GM23338 (cell line): ENCODE measurements at places on chromosomes 12 and 14.
A peak's percentile ranks its signal among the peaks of the same experiment; 100 is the strongest.

- peak; percentile 19 for DNase-seq
These were observed 37.3 kb downstream of the MGST1 start for GRCh38 chr12:16384732-16385131.

GRCh38 chr14:68865542-68865941 lies 72.7 kb upstream of the ZFP36L1 start:
- peak; percentile 25 for DNase-seq

DNA sequence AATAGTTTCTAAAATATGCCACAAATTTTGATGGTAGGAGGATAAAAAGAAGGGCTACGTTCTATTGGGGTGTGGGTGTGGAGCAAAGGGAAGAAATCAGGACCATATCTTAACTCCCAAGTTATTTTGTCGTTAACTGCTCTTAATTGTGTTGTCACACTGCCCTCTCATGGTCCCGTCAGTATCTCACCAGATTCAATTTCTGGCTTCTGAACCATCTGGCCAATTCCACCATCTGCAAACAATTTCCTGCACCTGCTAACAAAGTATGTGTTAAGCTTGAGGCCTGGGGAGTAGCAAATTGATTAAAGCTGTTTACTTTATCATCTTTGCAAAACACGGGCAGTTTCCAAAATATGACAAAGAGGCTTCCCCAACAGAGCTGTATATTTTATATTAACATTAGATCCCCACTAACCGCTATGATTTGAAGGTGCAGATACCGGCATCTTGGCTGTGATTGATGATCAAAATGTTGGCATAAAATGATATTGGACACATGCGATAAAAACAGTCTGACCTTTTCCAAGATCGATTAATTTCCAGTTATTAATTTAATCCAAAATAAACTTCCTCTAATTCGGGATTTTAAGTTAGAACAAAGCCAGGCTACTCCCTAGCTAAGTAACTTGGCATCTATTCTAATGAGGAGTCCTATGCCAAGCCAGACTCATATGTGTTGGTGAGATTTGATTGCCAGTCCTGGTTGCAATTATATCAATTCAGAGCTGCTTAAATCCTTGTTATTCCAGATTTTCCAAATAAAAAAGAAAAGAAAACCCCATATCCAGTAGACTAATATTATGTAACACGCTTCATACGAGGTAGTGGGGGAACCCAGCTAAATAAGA lies 6.9 kb upstream of the DNM1L start:
- DNase-seq, result peak; percentile 84

DNA sequence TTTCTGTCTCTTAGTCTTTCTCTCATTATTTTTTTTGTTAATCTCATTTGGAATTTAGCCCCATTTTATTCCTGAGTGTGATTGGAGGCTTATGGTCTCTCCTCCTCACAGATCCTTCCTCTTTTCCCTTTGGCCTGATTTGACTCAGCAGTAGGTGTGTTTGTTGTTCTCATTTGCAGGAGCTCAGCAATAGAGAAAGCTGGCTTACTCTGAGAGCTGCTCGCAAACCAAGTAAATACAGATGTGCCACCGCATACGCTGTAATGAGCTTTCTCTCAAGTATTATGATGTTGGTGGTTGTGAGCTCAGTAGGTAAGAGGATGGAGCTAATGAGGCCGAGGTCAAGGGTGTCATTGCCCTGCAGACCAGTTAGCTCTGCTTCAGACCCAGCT lies 206.5 kb downstream of the ETV6 start:
- no peak for DNase-seq

DNA sequence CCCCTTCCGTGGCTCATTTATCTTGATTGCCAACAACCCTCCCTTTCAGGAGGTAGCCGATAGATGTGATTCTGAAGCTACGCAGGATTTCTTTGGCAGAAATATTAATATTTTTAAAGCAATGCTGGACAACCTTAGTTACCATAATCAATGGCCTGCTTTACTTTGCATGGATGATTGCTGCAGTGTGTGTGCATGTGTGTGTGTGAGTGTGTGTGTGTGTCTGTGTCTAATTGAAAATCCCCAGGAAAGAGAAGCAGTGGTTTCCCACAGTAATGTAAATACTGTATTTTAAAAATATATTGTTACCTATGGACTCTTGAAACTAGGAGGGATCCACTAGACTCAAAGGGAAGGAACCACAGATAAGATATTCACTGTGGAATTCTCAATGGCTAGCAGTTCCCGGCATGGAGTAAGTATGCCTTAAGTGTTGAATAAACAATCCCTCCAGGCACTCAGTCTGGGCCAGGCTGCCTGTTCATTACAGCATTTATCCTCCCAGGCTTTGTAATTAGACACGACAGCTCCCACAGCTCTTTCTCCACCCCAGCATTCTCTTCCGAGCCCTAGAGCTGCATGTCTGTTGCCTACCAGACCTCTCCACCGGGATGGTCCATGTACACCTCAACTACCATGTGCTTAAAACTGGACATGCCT lies 22.5 kb upstream of the C14orf132 start:
- no peak for DNase-seq

GRCh38 chr12:114954511-114955055 lies 270.6 kb upstream of the TBX3 start:
- DNase-seq, result no peak

- DNase-seq, result no peak
These were observed 68.6 kb downstream of the TMEM30B start for GRCh38 chr14:61212546-61212945.

- no peak for DNase-seq
These were observed 50.4 kb downstream of the LRP6 start for GRCh38 chr12:12216349-12217017.

DNA sequence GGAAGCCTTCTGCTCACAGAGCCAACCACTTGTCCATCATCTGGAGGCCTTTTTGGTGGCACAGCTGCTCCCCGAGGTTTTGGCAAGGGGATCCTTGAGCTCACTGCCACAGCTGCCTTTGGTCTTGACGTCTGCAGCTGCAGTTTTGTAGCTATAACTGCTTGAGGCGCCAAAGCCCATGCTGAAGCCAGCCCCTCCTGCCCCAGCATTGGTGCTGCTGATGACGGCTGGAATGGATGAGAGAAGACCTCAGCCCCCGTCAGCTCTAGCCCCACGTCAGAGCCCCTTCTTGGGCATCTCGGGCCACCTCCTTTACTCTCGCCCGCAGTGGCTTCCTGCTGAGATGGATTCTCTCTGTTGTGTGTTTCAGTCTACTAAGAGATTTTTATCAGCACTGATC lies 12.3 kb upstream of the KRT74 start:
- DNase-seq, result peak; percentile 11

- DNase-seq, result no peak
These were observed 336.4 kb downstream of the PCNX1 start for GRCh38 chr14:71243697-71244096.

- DNase-seq, result no peak
These were observed 90.6 kb downstream of the ACSS3 start for GRCh38 chr12:81168445-81168844.

DNA sequence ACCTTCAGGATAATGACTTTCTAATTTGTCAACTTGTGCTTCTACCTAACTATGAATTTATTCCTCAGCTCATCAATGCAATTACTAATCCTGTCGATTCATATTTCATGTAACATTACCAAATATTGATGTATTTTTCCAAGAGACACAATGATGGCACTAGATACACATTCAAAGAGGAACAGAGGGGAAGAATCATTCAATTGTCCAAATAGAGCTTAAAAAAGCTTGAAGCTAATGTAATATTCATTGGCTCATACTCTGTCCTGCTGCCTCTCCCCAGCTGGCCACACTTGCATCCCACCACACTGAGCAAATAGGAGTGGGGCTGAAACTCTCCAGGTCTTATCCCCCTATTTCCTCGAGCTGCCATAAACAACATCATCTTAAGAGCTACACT lies 9.3 kb downstream of the TESPA1 start:
- DNase-seq, result no peak

DNA sequence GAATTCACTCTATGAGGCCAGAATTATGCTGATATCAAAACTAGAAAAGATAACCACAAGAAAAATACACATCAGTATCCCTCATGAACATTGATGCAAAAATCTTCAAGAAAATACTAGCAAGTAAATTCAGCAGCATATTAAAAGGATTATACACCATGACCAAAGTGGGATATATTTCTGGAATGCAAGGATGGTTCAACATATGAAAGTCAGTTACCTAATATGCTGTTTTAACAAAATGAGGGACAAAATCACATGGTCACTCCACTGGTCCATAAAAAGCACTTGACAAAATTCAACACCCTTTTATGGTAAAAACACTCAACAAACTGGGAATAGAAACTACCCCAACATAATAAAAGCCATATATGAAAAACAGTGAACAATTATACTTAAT lies 40.3 kb downstream of the TECPR2 start:
- no peak for DNase-seq

DNA sequence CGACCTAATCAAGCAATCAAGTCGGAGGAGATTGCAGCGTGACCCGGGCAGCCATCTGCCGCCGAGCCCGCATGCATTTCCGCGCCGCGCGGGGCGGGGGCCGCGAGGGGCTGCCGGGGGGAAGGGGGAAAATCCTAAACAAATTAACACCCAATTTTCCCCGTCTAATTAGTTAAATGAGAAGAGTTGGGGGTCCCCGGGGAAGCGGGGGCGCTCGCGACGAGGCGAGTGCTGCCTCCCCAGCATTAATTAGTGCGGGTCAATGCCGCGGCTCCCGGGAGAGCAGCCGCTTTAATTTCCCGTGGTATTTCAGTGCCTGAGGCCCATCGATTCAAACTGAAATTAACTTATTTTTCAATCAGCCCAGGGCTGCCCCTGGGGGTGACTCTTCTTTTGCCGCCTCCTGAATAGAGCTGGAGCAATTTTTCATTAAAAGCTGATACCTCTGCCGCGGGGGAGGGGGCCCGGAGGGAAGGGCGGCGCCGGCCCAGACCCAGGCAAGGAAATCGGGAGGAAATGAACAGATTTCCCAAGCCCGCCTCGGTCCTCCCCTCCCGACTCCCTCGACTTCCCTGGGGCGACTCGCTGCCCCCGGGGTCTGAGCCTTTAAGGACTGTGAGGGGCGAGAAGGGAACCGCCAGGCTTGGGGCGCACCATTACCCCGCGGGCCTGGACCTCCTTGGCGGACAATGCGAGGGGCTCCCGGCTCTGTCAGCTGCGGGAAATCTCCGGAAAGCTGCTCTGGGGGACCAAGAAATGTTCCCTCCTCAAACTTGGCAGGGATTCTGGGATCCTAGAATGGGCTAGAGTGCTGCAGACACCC lies 18.9 kb downstream of the VSX2 start:
- peak; percentile 36 for DNase-seq

DNA sequence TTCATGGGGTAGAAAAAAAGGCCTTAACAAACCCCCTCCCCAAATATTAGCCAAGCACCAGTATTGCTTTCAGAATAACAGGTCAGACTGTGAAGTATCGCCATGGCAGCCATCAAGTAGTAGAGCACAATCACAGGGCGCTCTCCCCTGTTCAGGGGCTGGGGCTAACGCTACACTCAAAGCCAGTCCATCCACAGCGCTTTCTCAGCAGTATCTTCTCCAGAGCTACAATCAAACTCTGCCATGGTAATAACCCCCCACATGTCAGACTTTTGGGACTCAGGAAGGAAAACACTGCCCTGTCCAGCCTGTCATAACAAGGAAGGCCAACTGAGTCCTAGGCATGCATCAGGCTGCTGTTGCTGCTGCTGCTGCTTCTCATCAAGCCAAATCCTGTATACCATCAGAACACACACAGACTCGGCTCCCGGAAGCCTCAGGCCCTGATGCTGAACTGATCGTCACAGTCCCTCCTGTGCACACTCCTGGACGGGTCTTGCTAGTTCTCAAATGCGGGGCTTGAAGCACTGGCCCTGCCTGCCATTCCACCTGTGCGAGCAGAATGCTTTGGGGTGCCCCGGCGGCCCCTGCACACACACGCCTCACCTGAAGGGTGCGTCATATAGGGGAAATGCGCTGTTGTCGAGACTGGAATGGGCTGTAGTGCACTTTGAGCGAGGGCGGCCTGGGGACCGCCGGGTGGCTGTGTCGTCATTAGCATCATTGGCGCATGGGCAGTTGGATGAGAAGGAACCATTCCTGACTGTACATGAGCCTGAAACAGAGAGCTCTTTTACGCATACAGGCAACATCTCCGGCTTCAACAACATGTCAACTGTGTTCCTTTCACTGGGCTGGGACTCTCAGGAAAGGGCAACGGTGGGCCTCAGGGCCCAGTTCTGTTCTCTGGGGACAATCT lies 47.6 kb downstream of the SH2B3 start:
- peak; percentile 27 for DNase-seq

GRCh38 chr14:67424539-67424938 lies 12.6 kb upstream of the PLEK2 start:
- no peak for DNase-seq

GRCh38 chr12:101750152-101750551 lies 10.9 kb upstream of the SYCP3 start:
- no peak for DNase-seq

DNA sequence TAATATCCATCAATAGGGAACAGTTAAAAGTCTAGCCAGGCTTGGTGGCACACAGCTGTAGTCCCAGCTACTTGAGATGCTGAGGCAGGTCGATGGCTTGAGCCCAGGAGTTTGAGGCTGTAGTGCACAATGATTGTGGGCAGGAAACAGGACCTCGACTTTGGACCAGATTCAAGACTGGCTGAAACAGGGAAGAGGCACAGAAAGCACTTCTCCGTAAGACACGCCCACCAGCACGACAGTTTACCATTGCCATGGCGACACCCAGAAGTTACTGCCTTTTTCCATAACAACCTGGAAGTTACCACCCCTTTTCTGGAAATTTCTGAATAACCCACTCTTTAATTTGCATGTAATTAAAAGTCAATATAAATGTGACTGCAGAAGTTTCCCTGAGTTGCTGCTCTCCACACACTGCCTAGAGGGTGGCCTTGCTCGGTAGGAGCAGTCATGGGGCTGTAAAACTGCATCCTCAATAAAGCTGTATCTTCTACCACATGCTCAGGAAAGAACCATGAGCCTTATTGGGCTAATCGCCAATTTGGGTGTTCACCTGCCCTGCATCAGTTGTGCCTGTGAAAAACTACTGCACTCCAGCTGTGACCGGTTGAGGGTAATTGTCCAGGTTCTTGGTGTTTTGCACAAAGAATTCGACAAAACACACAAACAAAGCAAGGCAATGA lies 4.6 kb upstream of the LRRC23 start:
- peak; percentile 70 for DNase-seq

- DNase-seq, result no peak
These were observed 73.4 kb downstream of the GAS2L3 start for GRCh38 chr12:100646896-100647295.

DNA sequence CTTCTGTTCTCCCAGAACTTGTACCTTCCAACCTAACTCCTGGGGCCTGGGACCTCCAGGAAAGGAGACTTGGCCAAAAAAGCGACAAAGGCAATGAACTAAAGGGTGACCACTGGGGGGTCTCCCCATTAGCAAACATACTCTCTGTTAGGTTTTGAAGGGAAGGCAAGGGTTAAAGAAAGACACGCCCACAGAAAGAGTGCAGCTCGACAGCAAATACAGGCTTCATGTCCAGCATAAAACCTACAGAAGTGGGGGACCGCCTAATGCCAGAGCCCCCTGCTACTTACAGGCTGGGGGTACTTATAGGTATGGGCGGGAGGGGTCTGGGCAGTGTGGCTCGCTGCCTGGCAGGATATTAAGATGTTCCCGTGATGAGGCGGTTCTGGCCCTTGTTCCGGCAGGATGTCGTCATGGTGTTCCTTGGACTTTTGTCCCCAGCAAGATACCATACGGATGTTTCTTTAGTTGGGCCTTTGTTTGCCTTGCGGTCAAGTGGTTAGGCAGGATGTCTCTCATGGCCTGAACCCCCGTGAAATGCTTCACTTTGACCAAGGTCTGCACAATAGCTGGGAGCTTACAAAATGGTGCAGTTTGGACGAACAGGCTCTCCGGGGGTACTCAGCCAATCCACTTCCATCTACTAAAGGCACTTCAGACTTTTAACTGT lies 53.4 kb downstream of the PRMT8 start:
- no peak for DNase-seq

- DNase-seq, result peak; percentile 84
These were observed at the start of gene BTBD6 for GRCh38 chr14:105248368-105249181. TSS of gene BTBD6 (plus strand) at chr14:105248533. CDS start at chr14:105248712, 179 bp downstream.
